ENCODE measurements at places on chromosomes 6 and 20. TPM values are rescaled to one million over a fixed set of nuclear protein-coding genes. Genes with fewer than 3 reads are reported as not detected.

Gene UBE2V1
- total RNA-seq: 39.4 TPM

Gene PPP1R14C
- total RNA-seq: not detected

Gene UBD
- total RNA-seq: not detected

Gene HTR1B
- total RNA-seq: 12.0 TPM

Gene COL12A1
- total RNA-seq: 140 TPM

Gene LAMA5
- 469 TPM for total RNA-seq

Gene RBM24
- total RNA-seq: 5.4 TPM

Gene CLVS2
- total RNA-seq: not detected

Gene ZSCAN26
- 2.6 TPM for total RNA-seq

Gene HLA-C
- 921 TPM for total RNA-seq

Gene RCAN2
- 83.4 TPM for total RNA-seq

Gene ELOVL4
- total RNA-seq: 6.4 TPM

Gene SPINT4
- not detected for total RNA-seq

Gene ZBP1
- not detected for total RNA-seq

Gene SLC16A10
- total RNA-seq: 7.8 TPM

Gene KIF6
- 0.43 TPM for total RNA-seq

Gene SAPCD1
- not detected for total RNA-seq

Gene VSTM2L
- 1.1 TPM for total RNA-seq

Gene C20orf204
- not detected for total RNA-seq

Gene OOEP
- total RNA-seq: not detected

Gene CRIP3
- not detected for total RNA-seq

Gene PNLDC1
- total RNA-seq: not detected

Gene FHL5
- 128 TPM for total RNA-seq

Gene SAMD10
- not detected for total RNA-seq

Gene DSTN
- total RNA-seq: 452 TPM

Gene PCNA
- 52.5 TPM for total RNA-seq

Gene PNISR
- total RNA-seq: 60.2 TPM

Gene TCP11
- total RNA-seq: 0.43 TPM

Gene DNAH8
- not detected for total RNA-seq

Gene SCRT2
- not detected for total RNA-seq

Gene ZNF334
- not detected for total RNA-seq

Gene BNIP5
- not detected for total RNA-seq

Gene RAET1L
- total RNA-seq: not detected

Gene NOX3
- not detected for total RNA-seq

Gene ATAT1
- total RNA-seq: 13.7 TPM

Gene NRSN1
- total RNA-seq: not detected

Gene IL17A
- not detected for total RNA-seq

Gene ACTL10
- total RNA-seq: 26.3 TPM

Gene KCNK16
- total RNA-seq: not detected

Data from ascending aorta (tissue), 2 donors.